ENCODE measurements at places on chromosomes 2 and 18.

DNA sequence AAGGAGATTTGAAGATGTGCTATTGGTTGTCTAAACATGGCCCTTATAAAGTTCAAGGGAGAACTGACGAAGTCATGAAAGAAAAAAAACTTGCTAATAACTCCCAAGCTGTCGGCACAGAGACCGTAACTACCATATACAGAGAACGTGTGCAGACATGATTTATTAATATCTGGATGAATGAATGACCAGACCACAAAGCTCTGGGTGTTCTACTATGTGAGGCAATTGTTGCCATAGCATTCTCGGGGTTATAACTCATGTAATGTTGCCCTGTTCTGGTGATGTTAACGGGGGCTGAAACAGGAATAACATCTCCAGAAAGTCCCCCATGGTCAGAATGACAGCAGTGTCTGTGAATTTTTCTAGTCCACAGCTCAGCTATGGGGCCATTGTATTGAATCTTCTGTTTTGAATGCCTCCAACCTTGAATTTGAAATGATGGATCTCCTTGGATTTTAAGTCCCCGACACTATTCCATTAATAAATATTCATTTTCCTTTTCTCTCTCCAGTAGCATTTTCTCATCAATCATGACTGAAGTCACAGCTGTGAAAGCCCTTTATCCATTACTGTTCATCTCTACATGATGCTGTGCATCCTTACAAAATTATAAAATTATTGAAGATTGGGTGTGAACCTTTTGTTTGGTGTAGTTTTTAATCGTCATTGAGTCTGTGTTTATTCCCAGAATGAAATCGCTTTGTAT is 483.4 kb upstream of the KLHL29 start:
- peak; percentile 96 for ATAC-seq

DNA sequence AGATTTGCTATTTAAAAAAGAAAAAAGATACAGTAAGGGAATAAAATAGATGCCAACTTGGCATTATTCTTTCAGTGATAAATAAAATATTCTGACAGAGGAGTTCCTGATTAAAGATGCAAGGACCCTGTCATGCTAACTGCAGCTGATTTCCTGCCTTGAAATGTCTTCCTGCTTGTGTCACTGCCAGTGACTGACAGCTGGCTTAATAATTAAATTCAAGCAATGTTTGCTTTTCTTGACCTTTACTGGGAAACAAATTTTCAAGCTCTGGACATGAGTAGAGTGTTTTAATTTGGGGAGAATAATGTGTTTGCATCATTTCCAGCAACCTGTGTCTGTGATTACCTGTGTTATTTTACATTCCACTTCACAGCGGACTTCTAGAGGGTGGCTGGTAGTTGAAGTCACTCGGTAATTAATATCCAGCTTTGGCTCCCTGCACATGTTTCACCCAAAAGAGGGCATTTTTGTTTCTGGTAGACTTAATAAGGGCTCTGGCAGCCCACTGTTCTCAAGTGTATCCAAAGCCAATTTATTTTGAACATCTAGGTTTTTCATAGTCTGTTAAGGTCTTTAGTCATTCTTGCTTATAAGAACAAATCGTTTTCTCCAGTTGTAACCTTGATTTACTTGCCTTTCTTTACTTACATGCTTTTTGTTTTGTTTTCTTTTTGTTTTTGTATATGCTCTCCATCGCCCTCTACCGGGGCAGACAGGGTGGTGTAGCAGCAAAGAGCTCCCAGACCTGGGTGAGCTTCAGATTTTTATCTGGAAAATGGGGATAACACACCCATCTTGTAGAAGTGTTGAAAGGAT is 48.5 kb upstream of the PROKR1 start:
- no peak for ATAC-seq

DNA sequence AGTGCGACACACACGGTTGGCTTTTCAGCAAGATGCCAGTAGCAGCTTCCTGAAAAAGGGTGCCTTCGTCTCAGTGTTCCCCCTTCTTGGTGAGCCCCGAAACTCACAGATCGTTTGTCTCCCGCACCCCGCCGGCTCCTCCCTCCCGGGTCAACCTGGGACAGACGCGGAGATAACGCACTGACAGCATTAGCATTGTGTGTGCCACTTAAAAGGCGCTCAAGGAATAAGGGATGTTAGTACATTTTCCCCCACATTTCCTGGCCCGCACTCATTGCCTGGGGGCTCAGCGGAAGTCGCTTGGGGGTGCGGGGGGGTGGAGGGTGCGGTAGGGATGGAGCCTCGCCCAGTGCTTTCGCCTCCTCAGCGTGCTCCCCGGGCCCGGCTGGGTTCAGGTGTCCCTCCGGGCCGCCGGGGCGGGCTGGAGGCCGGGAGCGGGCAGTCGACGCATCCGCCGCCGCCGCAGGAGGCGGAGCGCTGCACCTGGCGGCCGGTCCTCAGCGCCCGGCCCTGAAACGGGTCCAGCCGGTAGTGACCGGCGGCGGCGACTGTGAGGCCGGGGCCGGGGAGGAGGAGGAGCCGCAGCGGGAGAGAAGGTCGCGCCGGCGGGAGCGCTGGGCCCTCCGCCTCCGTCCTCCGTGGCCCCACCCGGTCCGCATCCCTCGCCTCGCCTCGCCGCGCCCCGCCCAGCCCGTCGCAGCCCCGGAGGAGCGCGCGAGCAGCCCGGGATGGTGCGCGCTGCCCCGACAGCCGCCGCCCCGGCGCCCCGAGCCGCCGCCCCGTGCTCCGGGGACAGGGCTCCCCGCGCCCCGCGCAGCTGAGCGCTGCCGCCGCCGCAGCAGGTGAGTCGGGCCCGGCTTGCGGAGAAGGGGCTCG is at the start of gene MFSD6:
Gene MFSD6 (plus strand): TSS at position 694 of the 876 bp plus-strand sequence. CDS start 27,675 bp downstream, outside the sequence.
- peak; percentile 82 for ATAC-seq

DNA sequence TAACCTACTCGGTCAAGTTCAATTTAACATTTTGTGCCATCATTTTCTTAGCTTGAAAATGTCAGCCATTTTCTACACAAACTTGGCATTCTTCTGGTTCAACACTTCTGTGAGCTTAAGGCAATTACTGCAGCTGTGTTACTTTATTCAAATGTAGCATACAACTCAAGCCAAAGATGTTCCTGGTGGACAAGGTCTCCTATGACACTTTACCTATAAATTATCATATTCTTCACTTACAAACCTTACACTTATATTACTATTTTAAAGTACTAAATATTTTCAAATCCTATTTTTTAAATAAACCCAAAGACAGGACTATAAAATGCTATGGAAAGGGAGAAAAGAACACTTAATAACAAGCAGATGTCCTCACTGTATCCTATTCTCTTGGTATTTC is 1045.3 kb downstream of the TSN start:
- no peak for ATAC-seq

DNA sequence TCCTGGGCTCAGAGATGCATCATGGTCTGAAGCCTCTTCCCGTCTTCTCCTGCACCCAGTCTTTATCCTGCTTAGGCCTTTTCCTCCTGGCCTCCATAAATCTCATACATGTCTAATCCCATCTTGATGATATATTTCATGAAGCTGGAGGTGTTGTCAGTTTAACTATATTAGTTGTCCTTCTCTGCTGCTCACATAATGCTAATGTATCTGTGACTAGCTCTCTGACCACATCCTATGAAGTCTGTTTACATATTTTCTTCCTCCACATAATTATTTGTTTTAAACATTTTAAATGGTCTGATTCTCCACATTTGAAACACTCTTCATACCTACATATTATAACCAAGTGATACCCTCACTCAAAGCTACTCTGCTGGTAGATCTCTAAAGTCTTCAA is 315.2 kb upstream of the RND3 start:
- ATAC-seq, result no peak

DNA sequence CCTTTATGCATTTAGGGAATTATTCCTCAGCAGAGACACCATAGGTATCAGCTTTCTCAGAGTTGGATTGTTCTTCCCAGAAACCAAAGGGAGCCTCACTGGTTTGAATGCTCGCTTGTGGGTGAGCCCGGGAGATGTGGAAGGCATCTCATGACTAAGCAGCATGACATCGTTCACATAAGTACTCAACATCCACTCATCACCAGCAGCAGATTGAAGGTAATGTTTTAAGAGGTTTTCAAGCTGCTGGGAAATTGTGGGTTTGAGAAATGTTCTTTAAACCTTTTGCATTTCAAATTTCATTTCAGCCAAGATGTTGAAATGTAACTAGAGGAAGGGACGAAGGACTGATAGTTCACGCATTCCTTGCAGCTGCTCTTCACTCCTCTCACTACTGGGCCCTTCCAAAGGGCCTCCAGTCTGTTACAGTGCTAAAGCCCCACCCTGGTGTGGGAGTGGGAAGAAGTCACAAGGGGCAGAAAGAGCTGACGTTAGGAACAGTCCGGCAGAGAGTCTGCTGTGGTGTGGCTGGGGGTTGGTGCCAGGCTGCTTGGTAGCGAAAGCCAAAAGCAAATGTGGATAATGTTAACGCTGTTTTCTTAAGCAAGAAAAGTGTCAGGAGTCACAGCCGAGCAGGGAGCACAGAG is 324.5 kb upstream of the EPHA4 start:
- ATAC-seq, result peak; percentile 87

DNA sequence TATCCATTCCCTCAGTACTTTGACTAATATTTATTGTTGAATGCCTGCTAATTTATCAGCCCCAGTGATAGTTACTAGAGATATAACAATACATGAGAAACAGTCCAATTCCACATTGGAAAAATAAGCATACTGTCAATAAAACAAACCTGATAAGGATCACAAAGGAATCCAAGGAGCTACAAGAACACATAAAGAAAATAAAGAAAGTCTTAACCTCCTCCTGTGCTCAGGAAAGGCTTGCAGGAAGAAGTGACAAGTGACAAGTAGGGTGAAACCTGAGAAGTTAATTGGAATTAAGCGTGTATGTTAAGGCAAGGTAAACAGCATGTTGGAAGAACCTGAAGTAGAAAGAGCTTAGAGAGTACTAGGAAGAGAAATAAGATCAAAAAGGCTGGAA is 20.3 kb upstream of the ASNSD1 start:
- no peak for ATAC-seq

DNA sequence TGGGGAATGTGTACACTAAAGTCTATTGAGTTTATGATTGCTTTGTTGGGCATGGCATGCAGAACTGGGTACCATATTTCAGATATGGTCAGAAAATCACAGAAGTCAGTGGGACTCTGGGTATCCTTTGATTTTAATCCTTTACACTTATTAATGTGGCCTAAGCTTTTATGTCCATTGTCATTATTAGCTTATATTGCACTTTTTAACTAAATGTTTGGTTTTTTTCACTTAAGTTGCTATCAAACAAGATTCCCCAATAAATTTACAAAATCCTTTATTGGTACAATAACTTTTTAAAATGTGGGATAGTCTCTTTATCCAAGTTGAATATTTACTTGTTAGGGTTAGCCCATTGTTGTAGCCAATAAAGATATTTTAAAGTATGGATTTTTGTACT is 234.1 kb upstream of the NRP2 start:
- no peak for ATAC-seq

- no peak for ATAC-seq
Observed at GRCh38 chr2:1748741-1749488, 4.6 kb upstream of the PXDN start.

DNA sequence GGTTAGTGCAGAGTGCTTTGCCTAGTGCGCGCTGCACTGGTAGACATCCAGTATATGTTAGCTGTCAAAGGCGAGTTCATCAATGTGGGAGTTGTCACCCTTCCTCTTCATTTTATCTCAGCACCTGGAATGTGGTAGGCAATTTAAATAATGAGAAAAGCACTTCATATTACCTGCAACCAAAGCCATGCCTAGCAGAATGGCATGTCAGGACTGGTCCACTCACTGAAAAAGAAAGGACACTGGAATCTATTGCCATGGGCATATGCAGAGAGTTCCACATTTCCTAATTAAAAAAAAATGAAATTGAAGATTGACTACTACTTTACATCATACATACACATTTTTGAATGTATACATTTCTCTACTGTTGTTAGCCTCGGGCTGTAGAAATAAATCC is 139.6 kb downstream of the PAX3 start:
- no peak for ATAC-seq

DNA sequence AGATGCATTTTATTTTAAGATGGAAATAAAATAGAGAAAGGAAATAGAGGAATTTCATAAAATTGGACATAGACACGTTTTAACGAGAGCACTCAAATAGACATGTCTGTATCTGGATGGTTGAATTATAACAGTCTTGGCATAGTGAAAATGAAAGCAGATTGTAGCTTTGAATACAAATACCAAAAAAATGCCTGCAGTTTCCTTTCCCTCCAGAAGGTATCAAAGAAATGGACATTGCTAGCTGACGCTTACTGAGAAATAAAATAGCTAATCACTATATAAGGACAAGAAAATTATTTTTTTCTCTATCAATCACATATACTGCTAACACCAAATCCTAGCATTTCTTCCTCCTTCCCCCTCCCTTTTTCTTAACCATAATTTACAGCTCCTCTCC is 11.4 kb upstream of the MAPRE2 start:
- no peak for ATAC-seq

- no peak for ATAC-seq
Observed at GRCh38 chr2:160876765-160877164, 283.5 kb upstream of the TANK start.

- no peak for ATAC-seq
Observed at GRCh38 chr2:16253291-16253690, 312.9 kb downstream of the MYCN start.

GRCh38 chr2:163081754-163082153 is 243.2 kb upstream of the KCNH7 start:
- ATAC-seq, result no peak

GRCh38 chr18:30081122-30081521 is 961.4 kb downstream of the DSC3 start:
- no peak for ATAC-seq

DNA sequence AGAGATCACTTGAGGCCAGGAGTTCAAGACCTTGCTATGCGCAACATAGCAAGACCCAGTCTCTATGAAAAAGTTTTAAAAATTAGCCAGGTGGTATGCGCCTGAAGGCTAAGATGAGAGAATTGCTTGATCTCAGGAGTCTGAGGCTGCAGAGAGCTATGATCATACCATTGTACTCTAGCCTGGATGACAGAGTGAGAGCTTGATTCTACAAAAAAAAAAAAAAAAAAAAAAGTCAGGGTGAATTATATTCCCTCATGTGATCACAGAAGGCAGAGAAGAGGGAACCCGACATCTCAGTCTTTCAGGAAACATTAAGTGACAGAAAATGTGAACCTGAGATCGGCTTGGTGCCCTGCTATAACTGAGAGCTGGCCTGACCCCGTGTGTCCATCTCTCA is 171.2 kb upstream of the MSH6 start:
- peak; percentile 66 for ATAC-seq

GRCh38 chr2:66443979-66444861 is 9.3 kb downstream of the MEIS1 start:
- ATAC-seq, result no peak
